ENCODE measurements at places on chromosomes 2 and 18. TPM values are rescaled to one million over a fixed set of nuclear protein-coding genes. Genes with fewer than 3 reads are reported as not detected.
A peak's percentile ranks its signal among the peaks of the same experiment; 100 is the strongest.

DNA sequence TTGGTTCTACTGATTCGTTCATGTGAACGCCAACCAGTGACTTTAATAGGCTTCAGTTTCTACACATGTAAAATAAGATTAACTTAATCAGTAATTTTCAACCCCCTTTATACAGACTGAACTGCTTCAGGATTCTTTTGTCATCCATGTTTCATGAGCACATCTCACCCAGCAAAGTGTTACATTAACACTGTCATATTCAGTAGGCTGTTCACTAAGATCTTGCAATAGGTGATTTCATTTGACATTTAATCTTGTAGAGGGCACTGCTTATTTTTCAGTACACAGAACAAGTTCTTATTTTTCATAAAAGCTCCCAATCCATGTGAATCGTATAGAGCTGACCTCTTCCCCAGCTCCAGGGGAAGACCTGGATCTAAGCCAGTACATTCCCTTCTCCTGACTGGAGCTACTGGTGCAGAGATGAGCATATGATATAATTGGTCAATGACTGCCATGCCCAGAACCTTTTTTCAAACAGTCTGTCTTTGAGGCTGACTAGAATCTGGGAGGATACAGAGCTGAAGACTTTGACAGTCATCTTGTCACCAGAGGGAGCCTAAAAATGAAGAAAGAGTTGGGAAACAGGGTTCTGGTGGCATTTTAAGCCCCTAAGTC, 72.2 kb upstream of the CHRNA1 start:
- H3K4me3 ChIP-seq: no peak overlapping the region
- no peaks in the 10 kb centered on the region for H3K27me3 ChIP-seq
- H3K4me1 ChIP-seq: peaks cover 4% of the 10 kb centered on the region
- no peak for DNase-seq
- H3K27ac ChIP-seq: no peak overlapping the region

GRCh38 chr18:58045242-58046092, 1.4 kb downstream of the NEDD4L start:
- no peaks in the 10 kb centered on the region for H3K27me3 ChIP-seq
- H3K4me1 ChIP-seq: peaks cover 26% of the 10 kb centered on the region
- peak overlapping the region; percentile 3 for H3K27ac ChIP-seq
- H3K36me3 ChIP-seq: no peaks in the 10 kb centered on the region
- peak overlapping the region; percentile 86 for H3K4me3 ChIP-seq

GRCh38 chr2:67534745-67535144, 137.6 kb downstream of the ETAA1 start:
- H3K36me3 ChIP-seq: no peaks in the 10 kb centered on the region
- H3K4me1 ChIP-seq: no peaks in the 10 kb centered on the region
- no peak overlapping the region for H3K4me3 ChIP-seq
- no peak overlapping the region for H3K27ac ChIP-seq

- no peaks in the 10 kb centered on the region for H3K36me3 ChIP-seq
- no peak overlapping the region for H3K4me3 ChIP-seq
- no peak for DNase-seq
- peaks cover 45% of the 10 kb centered on the region for H3K4me1 ChIP-seq
- no peak overlapping the region for H3K27ac ChIP-seq
- H3K27me3 ChIP-seq: no peaks in the 10 kb centered on the region
These were observed 12.9 kb upstream of the NT5C1B start for GRCh38 chr2:18602298-18602697.

GRCh38 chr2:9336241-9336575, 87.1 kb downstream of the ITGB1BP1 start:
- peak overlapping the region; percentile 36 for H3K27ac ChIP-seq
- no peaks in the 10 kb centered on the region for H3K27me3 ChIP-seq
- no peak for DNase-seq

- H3K4me3 ChIP-seq: no peak overlapping the region
- no peaks in the 10 kb centered on the region for H3K4me1 ChIP-seq
- no peaks in the 10 kb centered on the region for H3K27me3 ChIP-seq
- no peak overlapping the region for H3K27ac ChIP-seq
- H3K36me3 ChIP-seq: no peaks in the 10 kb centered on the region
These were observed 38.8 kb downstream of the DNER start for GRCh38 chr2:229675569-229675968.

GRCh38 chr2:108912629-108912902, 76.5 kb downstream of the EDAR start:
- H3K27me3 ChIP-seq: no peaks in the 10 kb centered on the region
- no peak overlapping the region for H3K4me3 ChIP-seq
- no peak overlapping the region for H3K27ac ChIP-seq
- no peaks in the 10 kb centered on the region for H3K4me1 ChIP-seq
- no peak for DNase-seq

DNA sequence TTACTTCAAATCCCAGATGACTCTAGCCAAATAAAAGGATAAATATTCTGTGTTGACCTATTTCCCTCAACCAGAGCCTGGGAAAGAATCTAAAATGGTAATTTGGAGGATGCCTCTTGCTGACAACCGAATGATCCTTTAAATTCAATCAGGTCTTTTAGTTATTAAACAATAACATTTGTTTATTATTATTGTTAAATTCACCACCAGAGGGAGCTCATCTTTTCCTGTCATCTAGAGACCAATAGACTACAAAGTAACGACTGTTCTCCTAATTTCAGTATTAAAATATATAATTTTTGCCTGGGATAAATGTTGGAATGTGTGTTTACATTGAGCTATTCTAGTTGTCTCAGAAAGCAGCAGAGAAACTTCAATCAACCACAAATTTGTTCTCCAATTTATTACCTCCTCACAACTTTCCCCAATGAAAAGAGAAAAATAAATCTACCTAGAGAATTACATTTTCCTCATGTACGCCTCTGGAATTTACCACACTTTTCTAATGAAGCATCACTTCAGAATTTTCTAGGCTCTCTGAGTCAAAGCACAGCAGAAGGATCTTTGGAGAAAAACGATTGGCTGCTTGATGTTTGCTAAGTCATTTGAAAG, 142.7 kb downstream of the SCG2 start:
- H3K4me3 ChIP-seq: no peak overlapping the region
- no peaks in the 10 kb centered on the region for H3K27me3 ChIP-seq
- no peak overlapping the region for H3K27ac ChIP-seq
- no peaks in the 10 kb centered on the region for H3K36me3 ChIP-seq

Gene TEKT4
- total RNA-seq: not detected

Gene CTNNA2
- not detected for total RNA-seq

Gene SPATA3
- not detected for total RNA-seq
